Osteoblast (primary cell): ENCODE measurements at places on chromosomes 3 and 15. TPM values are rescaled to one million over a fixed set of nuclear protein-coding genes. Genes with fewer than 3 reads are reported as not detected.

DNA sequence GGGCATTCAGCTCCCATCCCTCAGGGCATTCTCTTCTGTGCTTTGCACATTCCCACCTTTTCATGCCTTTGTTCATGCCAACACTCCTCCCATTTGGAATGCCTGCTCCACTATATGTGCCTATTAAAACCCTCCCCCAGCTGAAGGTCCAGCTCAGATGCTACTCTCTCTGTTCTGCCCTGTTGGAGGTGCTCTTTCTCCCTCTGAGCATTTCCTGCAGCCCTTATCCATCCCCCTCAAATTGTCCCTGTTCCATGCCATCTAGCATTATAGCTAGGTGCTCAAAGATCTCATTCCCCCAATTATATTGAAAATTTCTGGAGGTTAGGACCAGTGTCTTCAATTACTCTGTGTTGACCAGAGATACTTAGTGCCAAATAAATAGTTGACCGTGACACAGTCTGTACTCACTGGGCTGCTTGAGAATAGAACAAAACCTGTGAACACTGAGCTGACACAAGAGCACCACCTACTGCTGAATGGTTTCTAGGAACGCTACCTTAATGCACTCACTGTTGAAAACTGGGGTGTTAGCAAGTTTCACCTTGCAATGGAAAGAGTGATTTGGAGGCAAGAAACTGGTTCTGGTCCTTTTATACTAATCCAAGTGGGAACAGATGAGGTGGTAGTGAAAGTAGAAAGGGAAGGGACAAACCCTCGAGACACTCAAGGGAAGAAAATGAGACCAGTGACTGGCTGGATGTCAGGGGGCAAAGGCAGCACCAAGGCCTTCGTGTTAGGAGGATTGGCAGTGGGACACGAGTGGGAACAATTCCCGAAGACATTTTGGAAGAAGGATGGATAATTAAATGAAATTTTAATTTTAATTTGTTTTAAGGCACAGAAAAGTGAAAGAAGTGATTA, 289.8 kb upstream of the ROPN1 start:
- no peak overlapping the region for H3K4me3 ChIP-seq
- no peak overlapping the region for H3K27ac ChIP-seq
- H3K27me3 ChIP-seq, result peaks cover 34% of the 10 kb centered on the region

GRCh38 chr3:193803288-193803687, 210.3 kb downstream of the OPA1 start:
- H3K4me1 ChIP-seq, result no peaks in the 10 kb centered on the region
- no peak overlapping the region for H3K4me3 ChIP-seq
- H3K36me3 ChIP-seq, result no peaks in the 10 kb centered on the region
- no peak for DNase-seq

DNA sequence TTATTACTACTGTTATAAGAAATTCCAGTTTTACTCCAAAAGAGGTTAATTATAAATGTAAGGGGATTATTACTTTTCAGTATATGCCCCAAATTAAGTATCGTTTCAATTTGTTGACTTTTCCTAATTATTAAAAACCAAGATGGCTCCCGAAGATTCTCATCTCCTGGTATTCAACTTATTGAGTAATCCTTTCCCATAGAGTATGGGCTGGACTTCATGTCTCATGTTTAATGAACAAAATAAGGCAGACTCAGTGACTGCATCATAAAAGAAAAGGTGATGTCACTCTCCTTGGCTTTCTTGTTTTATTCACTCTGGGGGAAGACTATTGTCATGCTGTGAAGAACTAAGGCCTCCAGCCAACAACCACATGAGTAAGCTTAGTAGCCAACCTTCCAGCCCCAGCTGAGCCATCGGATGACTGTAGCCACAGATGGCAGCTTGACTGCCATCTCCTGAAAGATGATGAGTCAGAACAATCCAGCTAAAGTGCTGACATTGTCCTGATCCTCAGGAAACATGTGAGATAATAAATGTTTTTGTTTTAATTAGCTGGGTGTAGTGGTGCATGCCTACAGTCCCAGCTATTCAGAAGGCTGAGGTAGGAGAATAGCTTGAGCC, 17.3 kb downstream of the IGF2BP2 start:
- H3K27me3 ChIP-seq, result no peaks in the 10 kb centered on the region
- no peaks in the 10 kb centered on the region for H3K36me3 ChIP-seq
- H3K27ac ChIP-seq, result peak overlapping the region; percentile 10
- peaks cover 6% of the 10 kb centered on the region for H3K4me1 ChIP-seq
- peak; percentile 81 for DNase-seq
- no peak overlapping the region for H3K4me3 ChIP-seq

- H3K27me3 ChIP-seq, result no peaks in the 10 kb centered on the region
- no peak overlapping the region for H3K27ac ChIP-seq
- H3K4me3 ChIP-seq, result no peak overlapping the region
- no peaks in the 10 kb centered on the region for H3K4me1 ChIP-seq
- no peak for DNase-seq
- no peaks in the 10 kb centered on the region for H3K36me3 ChIP-seq
These were observed 237.1 kb downstream of the RYR3 start for GRCh38 chr15:33547876-33548275.

DNA sequence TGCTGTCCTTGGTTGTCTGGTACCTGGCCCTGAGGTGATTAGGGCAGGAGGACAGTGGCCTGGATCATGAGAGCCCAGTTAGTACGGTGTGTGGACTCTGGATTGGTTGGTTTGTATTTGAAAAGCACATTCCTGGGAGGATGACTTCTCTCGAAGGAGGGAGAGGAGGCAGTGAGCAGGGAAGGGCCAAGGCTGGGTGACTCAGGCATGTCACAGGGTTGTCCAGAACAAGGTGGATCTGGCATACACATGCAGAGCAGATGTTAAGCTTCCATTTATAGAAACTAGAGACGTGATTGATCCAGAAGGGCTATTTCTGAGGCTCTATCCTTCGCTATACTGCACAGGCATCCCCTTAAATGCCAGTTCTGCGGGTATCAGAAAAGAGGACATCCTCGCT, 34.4 kb downstream of the FAM240A start:
- peaks cover 15% of the 10 kb centered on the region for H3K27me3 ChIP-seq
- DNase-seq, result no peak
- no peaks in the 10 kb centered on the region for H3K36me3 ChIP-seq
- no peak overlapping the region for H3K27ac ChIP-seq

- no peaks in the 10 kb centered on the region for H3K36me3 ChIP-seq
- H3K27ac ChIP-seq, result no peak overlapping the region
- no peak for DNase-seq
These were observed 4.2 kb upstream of the CHL1 start for GRCh38 chr3:192215-192929.

DNA sequence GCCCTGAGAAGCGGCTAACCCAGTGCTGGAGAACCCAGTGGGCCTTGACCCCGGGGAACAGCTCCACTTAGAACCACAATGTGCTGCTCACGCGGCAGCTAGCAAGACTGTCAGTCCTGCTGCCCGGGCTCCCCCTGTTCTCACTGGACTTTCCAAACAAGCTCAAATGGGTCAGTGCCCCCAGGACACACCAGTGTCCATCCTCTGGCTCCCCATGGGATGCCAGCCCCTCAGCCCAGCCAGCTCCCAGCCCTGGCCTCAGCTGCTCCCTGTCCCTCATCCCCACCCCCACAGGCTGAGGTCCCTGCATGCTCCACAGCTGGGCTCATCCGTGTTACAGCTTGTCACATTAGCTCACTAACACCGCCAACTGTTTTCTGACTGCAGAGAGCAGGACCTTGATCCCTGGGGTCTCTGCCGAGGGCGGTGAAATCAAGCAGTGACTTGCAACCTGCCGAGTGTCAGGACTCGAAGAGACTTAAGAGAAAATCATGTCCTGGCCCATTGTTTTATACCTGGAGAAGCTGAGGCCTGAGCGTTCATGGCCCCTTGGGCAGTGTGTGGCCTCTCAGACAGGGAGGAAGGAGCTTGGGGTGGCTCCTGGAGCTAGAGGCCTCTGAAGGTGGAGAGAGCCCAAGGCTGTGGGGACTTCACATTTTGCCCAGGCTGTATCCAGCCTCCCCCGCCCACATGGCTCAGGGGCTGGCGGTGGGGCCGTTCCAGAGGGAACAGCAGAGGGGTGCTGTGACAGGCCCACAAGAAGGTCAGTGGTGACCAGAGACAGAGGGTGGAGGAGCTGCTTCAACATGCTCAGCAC, 157.5 kb downstream of the MEGF11 start:
- no peak overlapping the region for H3K27ac ChIP-seq
- peak; percentile 42 for DNase-seq
- H3K27me3 ChIP-seq, result peaks cover 20% of the 10 kb centered on the region
- no peaks in the 10 kb centered on the region for H3K4me1 ChIP-seq
- H3K36me3 ChIP-seq, result no peaks in the 10 kb centered on the region

TMEM158 gene
- 4.7 and 9.0 TPM in 2 replicates for total RNA-seq

FYTTD1 gene
- total RNA-seq, result 41.3 and 42.0 TPM in 2 replicates

DNA sequence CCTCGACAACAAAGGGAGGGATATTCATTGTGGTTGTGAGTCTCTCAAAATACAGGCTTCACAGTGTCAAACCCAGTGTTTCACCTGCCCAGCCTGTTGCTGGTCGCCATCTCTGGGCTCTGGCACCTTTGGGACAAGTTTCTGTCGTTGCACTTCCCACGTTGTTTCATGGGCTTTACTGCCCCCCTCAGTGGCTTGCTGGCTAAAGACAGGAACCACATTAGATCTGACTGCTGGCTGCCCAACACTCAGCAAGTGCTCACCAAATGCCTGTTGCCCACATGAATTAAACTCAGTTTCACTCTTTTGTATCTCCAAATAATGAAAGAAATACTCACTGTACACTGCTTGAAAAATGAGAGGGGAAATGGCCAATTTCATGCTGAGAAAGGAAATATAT, 27.6 kb downstream of the FOXL2 start:
- no peak overlapping the region for H3K4me3 ChIP-seq
- peaks cover 21% of the 10 kb centered on the region for H3K4me1 ChIP-seq
- no peaks in the 10 kb centered on the region for H3K36me3 ChIP-seq
- H3K27ac ChIP-seq, result no peak overlapping the region
